Stromal cell of bone marrow (primary cell): ENCODE measurements at places on chromosomes 2 and 18.
A peak's percentile ranks its signal among the peaks of the same experiment; 100 is the strongest.

DNA sequence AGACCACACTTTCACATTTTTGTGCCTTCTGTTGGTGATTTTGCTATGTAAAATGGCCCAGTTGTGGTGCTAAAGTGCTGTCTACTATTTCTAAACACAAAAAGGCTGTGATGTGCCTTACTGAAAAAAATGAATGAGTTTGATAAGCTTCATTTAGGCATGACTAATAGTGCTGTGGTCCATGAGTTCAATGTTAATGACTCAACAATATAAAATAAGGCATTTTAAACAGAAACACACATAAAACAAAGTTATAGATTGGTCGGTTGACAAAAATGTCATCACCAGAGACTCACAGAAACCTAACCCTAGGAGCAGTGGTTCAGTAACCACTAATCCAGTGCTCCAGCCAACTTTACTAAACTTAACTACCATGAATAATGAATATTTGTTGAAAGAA is 160.0 kb downstream of the DNAH6 start:
- peak; percentile 87 for DNase-seq

DNA sequence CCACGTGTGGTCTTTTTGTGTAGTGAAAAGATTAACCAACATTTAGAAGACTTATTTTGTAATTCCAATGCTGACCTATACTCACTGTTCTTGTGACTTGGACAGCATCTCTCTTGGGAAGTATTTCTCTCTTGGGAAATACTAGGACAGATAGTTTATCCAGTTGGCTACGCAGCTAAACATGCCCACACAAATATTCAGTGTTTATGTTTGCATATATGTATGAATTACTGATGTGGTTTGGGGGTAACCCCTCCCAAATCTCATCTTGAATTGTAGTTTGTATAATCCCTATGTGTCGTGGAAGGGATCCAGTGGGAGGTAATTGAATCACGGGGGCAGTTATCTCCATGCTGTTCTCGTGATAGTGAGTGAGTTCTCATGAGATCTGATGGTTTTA is 2062.3 kb upstream of the CELF4 start:
- no peak for DNase-seq

DNA sequence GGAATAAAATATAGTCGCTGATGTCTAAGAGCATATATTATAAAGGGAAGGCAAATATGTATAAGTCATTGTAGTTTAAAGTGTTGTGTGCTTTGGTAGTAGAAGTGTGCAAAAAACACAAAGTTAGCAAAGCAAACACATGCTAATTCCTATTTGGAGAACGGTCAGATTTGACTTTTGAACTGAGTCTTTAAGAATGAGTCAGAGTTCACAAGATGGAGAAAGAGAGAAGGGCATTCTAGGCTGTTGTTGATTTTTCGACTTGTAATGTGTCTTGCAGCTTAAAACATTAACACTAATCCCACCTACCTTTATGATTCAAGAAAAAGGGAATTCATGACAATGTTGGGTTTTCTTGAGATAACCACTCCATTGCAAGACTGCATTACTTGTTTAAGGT is 98.1 kb downstream of the CRIM1 start:
- DNase-seq, result no peak

- no peak for DNase-seq
Measured at GRCh38 chr2:181231886-181232621, 225.1 kb upstream of the ITGA4 start.

GRCh38 chr2:57693177-57693576 is 353.4 kb upstream of the VRK2 start:
- no peak for DNase-seq

GRCh38 chr18:36035253-36035652 is 32.1 kb downstream of the RPRD1A start:
- DNase-seq, result no peak

DNA sequence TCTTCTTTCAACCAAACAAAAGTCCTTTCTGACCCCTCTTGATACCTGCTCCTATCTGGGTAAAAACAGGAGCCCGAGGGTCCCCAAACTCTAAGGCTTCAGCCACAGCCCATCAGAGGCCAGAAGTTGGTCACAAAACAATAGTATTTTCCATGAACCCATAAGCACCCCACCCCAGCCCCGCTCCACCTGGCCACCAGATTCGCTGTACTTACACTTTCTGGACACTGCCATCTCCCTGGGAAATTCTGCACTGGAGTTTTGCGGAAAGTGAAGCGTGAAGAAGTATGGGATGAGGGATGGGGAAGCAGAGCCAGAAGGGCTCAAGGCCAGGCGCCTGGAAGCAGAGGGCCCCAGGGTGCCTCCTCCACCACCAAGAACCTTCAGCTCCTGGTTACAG is 5.2 kb upstream of the RUFY4 start:
- DNase-seq, result no peak

GRCh38 chr2:96527286-96528005 is 9.1 kb upstream of the ARID5A start:
- no peak for DNase-seq

GRCh38 chr2:156057647-156058046 is 274.9 kb downstream of the NR4A2 start:
- DNase-seq, result peak; percentile 4

DNA sequence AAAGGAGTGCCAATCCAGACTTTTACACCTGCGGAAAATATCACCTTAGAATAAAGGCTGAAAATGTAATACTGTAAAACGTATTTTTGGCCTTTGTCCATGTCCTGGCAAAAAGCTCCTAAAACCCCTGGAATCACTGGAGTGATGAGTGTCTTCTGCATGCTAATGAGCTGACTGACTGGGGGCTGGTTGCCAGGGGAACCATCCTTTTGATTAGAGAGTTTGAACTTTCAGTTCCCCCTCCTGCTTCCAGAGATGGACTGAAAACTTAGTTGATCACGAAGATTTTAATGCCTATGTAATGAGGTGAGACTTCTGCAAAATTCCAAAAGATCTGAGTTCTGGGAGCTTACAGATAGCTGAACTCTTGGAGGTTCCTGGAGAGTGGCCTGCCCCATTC is 20.5 kb downstream of the PUM2 start:
- DNase-seq, result no peak

DNA sequence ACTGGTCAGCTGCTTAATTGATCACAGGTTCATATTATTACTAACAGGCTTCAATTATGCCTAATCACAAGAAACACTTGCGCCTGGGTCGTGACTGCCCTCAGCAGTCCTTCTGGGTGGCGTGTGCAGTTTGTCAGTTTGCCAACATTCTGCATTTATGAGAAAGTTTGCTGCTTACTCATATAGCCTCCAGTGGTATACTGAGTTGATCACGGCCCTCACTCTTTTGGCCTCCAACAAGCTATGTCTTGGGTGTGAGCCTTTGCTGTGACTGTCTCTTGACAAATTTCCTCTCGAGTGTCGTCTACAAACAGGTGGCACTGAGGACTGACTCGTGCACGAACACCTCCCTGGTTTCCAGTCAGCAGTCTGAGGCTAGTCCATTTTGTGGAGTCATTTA is 27.3 kb downstream of the DCDC2C start:
- no peak for DNase-seq

GRCh38 chr18:75800331-75800648 is 372.8 kb upstream of the SMIM21 start:
- no peak for DNase-seq

DNA sequence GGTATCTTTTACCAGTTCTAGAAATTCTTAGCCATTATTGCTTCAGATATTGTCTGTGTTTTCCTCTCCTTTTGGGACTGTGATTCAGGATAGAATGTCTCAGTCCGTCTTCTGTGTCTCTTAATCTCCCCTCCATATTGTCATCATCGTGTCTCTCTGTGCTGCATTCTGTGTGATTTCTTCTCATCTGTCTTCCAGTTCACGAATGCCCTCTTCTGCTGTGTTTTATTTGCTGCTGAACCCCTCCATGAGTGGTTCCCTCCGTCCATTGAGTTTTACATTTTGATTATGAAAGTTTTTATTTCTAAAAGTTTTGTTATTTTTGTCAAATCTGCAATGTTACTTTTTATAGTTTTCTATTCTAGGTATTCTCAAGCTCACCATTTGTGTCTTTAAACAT is 11.7 kb downstream of the D2HGDH start:
- DNase-seq, result no peak

GRCh38 chr2:157059036-157059435 is 198.5 kb upstream of the GALNT5 start:
- DNase-seq, result no peak

DNA sequence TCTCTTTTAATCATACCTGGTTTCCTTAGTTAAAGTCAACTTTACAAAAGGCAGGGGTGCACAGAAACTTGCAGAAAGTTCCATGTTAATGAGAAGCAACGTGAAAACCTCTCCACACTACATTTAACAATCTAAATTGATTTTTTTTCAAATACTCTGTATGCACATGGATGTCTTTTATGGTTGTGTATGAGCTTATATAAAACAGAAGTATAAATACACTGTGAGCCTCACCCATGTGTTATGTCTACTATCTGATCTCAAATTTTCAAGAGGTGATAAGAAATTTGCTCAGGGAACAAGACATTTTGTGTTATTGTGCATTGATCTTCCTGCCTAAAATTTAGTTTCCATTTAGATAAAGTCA is 617.6 kb downstream of the ADCYAP1 start:
- no peak for DNase-seq
